Calu3 (cell line): ENCODE measurements at places on chromosomes 6 and 20. TPM values are rescaled to one million over a fixed set of nuclear protein-coding genes. Genes with fewer than 3 reads are reported as not detected.

Gene TRAPPC3L
- not detected in 2 replicates for total RNA-seq

Gene TINAG
- 12.6 and 17.4 TPM in 2 replicates for total RNA-seq

DNA sequence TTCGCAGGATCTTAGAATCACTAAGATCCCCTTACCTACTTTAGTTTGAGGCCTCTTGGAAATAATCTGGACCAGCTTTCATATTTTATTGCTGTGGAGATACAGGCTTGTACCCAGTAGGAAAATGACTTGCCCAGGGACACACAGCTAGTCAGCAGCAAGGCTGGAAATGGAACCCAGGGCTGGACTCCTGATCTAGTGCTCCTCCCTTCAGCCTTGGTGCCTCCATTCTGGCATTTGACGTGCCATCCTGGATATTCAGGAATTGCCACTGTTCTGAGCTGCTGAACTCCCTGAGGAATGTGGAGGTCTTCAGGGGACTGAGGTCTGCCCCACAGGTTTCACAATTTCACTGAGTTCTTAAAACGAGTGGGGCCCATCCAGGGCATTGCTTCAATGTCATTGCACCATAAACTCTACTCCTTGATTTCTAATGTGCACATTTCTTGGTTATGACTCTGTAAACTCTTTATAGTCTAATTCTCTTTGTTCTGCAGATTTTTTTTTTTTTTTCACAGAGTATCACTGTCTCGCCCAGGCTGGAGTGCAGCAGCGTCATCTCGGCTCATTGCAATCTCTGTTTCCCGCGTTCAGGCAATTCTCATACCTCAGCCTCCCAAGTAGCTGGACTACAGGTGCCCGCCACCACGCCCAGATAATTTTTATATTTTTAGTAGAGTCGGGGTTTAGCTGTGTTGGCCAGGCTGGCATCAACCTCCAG lies 26.7 kb upstream of the CDKN1A start:
- DNase-seq, result no peak

- no peak for DNase-seq
Measured at GRCh38 chr6:115899730-115900282, 160.9 kb downstream of the FRK start.

DNA sequence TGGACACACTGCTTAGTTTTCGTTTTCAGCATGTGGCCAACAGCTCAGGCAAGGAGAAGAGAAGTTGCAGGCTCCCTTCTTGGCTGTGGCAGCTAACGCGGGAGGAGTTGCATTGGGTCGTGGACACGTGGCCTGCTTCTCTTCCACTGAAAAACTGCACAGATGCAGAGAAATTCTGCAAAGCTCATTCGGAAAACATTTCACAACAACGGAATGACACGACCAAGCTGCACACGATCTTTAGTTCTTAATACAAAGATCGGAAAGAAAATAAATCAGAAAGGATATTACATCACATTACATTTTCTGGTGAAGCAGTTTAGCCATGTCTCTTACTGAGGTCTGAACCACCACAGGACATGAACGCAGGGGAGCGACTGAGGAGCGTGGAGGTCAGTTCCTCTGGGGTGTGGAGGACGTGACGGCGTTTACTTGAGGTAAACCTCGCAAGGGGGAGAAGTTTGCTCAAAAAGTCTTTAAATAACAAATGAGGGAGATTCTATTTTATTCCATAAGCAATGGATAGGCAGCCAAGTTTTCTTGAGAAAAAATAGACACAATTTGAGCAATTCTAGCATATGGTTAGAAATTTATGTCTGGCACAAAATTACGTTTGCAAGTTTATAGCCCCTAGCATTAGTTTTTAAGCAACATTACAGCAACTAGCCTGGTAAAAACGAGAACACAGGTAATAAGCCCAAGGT lies 178.3 kb downstream of the THBS2 start:
- no peak for DNase-seq

Gene GJE1
- total RNA-seq, result not detected in 2 replicates

- DNase-seq, result no peak
Measured at GRCh38 chr6:72151742-72152141, 265.4 kb downstream of the RIMS1 start.

- peak; percentile 45 for DNase-seq
Measured at GRCh38 chr6:2971420-2972218, at the start of gene SERPINB6. Gene SERPINB6 (minus strand): TSS chr6:2971567. CDS start chr6:2959332, 12,235 bp downstream.
